ENCODE measurements at places on chromosomes 13 and 19.

DNA sequence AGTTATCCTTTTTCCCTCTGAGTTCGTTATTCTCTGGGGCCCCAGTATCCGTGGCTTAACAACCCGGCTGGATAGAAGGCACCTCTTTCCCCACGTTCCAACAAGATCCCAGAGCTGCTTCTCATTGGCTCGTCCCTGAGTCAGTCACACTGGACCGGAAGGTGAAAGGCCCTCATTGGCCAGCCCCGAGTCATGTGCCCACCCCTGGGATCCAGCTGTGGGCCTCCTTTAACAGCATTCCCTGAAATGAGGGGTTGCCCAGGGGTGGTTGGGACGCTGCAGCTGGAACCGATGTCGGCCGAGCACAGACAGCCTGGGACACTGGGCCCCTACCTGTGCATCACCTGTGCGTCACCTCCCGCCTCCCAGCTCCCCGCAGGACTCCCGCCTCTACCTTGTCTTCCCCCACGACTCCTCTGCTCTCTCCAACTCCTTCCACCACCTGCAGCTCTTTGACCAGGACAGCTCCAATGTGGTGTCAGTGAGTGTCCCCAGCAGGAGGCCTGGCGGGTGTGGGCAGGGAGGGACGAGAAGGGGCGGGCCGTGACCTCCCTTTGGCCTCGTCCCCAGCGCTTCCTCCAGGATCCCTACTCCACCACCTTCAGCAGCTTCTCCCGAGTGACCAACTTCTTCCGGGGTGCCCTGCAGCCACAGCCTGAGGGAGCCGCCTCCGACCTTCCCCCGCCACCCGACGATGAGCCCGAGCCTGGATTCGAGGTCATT lies 4.3 kb downstream of the TBC1D17 start:
- DNase-seq: no peak

DNA sequence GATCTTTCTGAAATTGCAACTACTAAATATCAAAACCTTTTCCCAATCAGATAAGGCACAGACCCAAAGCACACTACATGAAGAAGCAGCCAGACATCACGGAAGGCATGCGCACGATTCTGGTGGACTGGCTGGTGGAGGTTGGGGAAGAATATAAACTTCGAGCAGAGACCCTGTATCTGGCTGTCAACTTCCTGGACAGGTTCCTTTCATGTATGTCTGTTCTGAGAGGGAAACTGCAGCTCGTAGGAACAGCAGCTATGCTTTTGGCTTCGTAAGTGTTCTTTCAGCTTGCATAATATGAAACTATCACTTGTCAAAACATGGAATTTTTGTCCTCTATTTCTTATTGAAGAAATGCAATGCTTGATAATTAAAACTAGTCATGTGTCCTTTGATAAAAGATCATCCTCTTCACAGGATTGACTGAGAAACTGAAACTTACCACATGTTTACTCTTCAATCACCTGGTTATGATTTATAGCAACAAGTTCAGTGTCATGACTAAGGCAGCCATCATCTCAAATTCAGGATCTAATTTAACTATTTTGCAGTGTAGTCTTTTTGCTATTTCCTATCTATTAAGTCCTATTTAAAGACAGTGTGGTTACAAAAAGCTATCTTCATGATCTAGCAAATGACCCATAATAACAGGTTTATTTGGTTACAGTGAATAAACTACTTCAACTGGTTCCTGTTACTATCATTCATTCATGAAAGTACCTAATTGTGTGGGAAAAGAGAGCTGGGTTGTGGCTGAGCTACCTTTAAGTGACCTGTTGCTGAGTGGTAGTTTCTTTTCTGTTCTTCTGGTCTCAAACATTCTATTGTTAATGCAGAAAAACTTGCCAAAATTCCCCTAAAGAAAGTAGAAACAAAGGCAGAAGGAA lies 6.5 kb downstream of the CCNA1 start:
- no peak for DNase-seq

GRCh38 chr13:42041684-42042035 lies 6.8 kb upstream of the DGKH start:
- peak; percentile 74 for DNase-seq

- peak; percentile 19 for DNase-seq
Observed at GRCh38 chr19:30968210-30968609, 381.0 kb downstream of the TSHZ3 start.

- DNase-seq: no peak
Observed at GRCh38 chr13:113405481-113406300, 41.8 kb upstream of the GRTP1 start.

GRCh38 chr13:50122455-50122854 lies 107.2 kb downstream of the KCNRG start:
- no peak for DNase-seq

GRCh38 chr19:44072543-44073401 lies 813 bp downstream of the ZNF284 start:
- peak; percentile 23 for DNase-seq

DNA sequence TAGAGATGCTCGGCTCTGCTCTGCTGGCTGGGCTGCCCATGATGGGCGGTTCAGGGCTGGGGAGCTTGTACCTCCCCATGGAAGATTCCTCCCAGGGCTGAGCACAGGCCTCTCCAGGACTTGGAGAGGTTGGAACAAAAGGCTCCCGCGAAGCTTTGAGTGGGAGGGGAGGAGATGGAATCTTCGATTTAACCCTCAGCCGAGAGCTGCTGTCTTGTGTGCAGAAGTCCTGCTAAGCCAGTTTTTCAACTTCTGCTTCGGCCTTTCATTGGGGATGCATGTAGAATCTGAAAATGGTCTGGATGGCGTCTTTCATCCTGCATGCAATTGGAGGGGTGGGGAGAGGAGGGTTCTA lies 163.3 kb downstream of the KDM4B start:
- no peak for DNase-seq

DNA sequence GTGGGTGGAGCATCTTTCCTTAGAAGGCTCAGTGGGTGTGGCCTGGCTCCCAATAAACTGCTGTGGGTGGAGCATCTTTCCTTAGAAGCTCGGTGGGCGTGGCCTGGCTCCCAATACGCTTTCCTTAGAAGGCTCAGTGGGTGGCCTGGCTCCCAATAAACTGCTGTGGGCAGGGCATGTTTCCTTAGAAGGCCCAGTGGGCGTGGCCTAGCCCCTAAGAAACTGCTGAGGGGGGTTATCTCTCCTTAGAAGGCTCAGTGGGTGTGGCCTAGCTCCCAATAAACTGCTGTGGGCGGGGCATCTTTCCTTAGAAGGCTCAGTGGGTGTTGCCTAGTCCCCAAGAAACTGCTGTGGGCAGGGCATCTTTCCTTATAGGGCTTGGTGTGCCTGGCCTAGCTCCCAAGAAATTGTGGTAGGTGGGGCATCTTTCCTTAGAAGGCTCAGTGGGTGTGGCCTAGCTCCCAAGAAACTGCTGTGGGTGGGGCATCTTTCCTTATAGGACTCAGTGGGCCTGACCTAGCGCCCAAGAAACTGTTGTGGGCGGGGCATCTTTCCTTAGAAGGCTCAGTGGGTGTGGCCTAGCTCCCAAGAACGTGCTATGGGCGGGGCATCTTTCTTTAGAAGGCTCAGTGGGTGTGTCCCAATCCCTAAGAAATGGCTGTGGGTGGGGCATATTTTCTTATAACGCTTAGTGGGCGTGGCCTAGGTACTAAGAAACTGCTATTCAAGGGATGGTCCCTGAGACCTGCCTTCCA lies 10.3 kb downstream of the HSH2D start:
- peak; percentile 32 for DNase-seq

GRCh38 chr19:52527134-52527955 lies at the start of gene ZNF808:
Gene ZNF808 (plus strand): TSS chr19:52527668. CDS start chr19:52543285, 15,617 bp downstream.
- DNase-seq: peak; percentile 91

- DNase-seq: no peak
Observed at GRCh38 chr13:24269821-24270220, 39.6 kb upstream of the C1QTNF9 start.

GRCh38 chr13:35984776-35985453 lies 146.3 kb downstream of the DCLK1 start:
- DNase-seq: peak; percentile 15

- DNase-seq: no peak
Observed at GRCh38 chr13:64758521-64759244, 2471.5 kb downstream of the PCDH9 start.

- no peak for DNase-seq
Observed at GRCh38 chr13:113724016-113724758, 34.8 kb upstream of the TMEM255B start.

GRCh38 chr19:57239982-57240310 lies 486 bp upstream of the ZNF805 start:
- DNase-seq: no peak

DNA sequence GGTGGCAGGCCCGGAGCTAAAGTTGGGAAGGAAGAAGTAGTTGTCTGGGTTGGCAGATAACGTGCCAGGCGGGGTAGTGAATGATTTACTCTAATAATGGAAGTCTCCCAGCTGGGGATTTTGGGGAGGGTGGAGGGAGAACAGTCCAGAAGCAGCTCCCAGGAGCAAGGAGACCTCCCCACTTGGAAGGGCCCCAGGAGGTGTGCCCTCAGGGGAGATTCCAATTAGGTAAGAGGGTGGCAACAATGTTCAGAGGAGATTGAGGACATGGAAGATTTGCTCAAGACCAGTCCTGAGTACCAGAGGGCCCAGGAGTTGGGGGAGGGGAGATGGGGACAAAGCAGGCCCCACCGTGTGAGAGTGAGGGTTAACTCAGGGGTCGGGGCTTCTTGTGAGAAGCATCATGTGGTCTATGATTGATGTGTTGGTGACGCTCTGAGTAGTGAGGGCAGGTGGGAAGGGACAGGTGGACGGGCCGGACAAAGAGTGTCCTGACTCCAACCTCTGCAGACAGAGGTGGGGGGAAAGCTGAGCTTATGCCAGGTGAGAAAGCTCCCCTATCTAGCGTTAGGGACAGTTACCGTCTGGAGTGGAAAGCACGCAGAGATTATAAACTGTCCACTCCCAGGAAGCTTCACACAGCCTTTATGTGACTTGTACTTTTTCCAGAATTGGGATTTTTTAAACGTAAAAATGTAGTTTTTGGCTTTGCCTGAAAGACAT lies 3.5 kb downstream of the SPINT2 start:
- DNase-seq: no peak

DNA sequence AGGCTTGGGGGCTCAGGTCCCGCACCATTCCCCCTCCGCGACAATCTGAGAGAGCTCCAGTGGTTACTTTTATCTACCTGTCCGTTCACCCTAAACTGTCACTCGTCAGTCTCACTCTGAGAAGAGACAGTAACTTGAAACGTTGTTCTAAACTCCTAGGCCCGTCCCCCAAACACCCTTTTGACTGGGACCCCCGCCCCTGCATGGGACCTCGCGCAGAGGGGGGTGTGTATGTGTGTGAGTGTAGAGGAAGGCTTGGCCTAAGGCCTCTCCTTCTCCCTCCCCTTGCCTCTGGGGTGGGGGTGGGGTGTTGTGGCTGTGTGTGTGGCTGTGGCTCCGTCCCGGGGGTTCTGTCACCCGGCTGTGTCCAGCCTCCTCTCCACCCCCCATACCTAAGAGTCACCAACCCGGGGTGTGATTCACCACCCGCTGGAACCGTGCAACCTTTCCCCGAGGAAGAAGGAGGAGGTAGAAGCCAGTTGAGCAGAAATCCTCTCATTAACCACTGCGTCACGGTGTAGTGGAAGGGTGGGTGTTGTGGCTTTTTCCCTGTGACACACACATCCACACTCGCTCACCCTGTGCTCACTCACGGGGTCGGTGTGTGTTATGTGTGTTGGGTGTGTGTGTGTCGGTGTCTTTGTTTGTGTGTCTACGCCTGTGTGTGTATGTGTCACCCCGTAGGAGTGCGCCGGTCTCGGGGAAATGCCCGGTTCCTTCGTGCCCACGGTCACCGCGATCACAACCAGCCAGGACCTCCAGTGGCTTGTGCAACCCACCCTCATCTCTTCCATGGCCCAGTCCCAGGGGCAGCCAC lies 2.4 kb downstream of the FOSB start:
- DNase-seq: peak; percentile 94

- DNase-seq: peak; percentile 1
Observed at GRCh38 chr13:94776956-94777355, 64.6 kb upstream of the SOX21 start.

DNA sequence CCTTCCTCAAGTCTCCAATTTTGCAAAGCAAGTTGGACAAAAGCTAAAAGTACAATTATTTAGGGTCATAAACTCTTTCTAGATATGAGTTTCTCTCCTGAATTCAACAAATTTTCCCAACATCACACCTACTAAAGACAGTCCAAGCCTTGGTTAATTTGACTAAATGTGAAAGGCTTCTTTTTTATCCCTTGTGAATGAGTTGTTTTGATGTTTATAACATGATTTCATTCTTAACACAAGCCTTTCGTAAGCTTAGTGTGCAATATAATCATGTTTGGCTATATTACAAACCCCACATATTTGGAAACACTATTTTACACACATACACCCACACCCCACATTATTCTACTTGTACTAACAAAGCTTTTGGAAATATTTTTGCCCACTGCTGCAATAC lies 57.3 kb downstream of the ZC3H13 start:
- DNase-seq: no peak

DNA sequence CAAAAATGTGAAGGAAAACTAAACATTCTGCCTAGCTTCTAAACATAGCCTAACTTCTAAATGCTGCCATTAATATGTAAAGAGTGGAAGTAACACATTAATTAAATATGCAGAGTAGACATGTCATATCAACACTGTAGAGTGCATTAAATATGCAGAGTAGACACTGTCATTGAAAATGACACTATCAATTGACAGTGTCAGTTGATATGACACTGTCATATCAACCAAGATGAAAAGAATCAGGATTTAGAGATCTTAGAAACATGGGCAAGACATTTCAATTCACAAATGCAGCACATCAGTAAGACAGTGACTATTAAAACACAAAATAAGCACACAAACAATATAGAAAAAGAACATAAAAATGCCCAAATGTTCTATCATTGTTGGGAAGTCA lies 25.3 kb downstream of the ESD start:
- no peak for DNase-seq

DNA sequence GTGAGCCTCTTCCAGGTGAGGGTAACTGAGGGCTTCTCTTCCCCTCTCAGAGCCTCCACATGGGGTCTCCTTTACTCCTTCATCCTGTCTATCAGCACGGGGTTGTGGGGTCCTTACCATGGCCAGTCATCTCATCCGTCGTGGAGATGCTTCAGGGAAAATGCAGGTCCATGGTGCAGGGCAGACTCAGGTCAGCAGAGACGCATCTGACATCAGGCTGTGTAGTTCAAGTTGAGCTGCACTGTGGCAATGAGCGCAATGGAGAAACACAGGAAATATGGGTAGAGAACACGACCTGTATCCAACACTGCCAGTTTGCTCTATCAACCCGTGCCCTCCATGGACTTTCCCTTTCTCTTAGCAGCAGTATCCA lies 13.9 kb downstream of the LILRA5 start:
- DNase-seq: no peak

- DNase-seq: no peak
Observed at GRCh38 chr13:78521091-78521490, 82.3 kb downstream of the POU4F1 start.
